ENCODE measurements at places on chromosomes 2 and 18.

GRCh38 chr2:127820080-127820668 lies 9.2 kb upstream of the WDR33 start:
- DNase-seq: no peak

- no peak for DNase-seq
Observed at GRCh38 chr2:109058802-109059201, 69.8 kb upstream of the EDAR start.

GRCh38 chr18:49922228-49922627 lies 108.9 kb upstream of the ACAA2 start:
- DNase-seq: no peak

DNA sequence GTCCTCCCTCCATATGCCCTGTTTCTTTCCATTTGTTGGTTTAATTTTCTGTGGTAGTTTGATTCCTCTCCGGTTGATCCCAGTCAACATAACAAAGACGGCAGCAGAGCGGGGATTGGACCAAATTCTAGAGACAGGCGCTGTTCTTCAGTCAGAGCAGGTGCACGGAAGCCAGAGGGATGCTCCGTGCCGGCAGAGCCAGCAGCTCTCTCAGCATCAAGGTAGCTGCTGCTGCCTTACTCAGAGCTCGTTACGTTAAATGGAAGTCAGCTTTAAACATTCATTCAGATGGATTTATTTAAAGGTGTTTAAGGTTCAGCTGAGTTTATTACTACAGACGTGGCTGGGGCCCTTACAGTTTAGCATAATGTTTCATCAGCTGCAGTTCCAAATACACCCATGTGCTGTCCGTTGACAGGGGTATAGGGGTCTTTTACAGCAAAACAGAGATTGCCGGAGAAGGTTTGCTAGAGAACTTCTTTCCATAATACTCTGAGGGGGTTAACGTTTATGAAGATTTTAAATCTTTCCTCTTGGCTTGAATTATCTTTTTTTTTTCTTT lies 497.2 kb upstream of the PIK3C3 start:
- DNase-seq: no peak

DNA sequence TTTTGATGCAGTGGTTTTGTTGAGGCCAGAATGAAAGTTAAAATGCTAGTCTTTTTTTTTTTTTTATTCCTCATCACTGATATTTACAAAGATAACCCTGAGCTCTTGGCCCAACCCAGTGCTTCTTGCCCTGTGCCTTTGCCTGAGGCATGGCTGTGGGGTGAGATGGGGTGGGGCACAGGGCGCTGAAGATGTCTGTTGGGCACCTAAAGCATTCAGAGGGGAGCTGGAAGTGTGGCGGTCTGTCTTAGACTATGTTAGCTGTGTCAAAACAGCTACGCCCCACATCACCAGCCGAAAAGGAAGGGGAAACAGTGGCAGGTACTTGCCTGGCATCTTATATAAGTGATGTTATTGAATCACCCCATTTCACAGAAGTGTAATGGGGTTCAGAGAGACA lies 20.7 kb downstream of the TOGARAM2 start:
- DNase-seq: no peak

DNA sequence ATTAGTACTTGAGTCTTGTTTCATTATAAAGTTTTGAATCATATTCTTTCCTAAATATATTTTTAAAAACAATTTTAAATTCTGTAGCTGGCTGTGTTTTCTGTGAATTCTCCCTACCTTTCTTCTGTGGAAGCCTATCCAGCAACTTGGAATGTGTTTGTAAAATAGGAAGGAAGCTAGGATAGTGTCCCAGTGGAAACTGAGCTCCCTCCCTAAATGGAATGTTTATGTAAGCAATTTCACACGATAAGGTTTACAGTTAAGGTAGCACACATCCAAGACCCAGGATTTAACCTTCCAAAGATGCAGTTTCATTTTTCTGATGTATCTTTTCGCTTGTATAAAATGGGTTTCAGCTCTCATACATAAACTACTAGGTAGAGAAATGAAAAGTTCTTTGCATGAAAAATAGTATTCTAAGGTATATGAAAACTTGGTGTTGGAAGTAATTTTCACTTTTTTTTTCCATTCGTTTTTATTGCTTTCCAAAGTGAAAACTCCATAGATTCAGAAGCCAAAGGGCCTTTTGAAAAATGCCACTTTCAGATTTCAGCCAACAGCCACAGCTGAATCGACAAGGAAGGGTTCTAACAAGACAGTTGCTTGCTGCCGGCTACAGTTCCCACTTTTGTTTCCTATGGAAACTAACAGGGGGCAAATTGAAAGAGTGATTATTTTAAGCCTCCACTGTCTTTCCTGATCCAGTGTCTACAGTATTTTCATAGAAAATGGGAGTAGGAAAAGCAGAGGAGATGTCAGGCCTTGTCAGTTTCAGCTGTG lies 405.1 kb upstream of the POU3F3 start:
- no peak for DNase-seq

Data from activated CD4-positive, alpha-beta T cell treated with anti-CD3 and anti-CD28 coated beads, Interleukin-2, amount 50 U/mL, for 48 hours (primary cell).